ENCODE measurements at places on chromosomes 6 and 20. TPM values are rescaled to one million over a fixed set of nuclear protein-coding genes. Genes with fewer than 3 reads are reported as not detected.

Gene SGK2
- total RNA-seq: 1.7 TPM

Gene OR14J1
- total RNA-seq: not detected

GRCh38 chr20:36861875-36862801 is 13.8 kb upstream of the TLDC2 start:
- peak; percentile 89 for DNase-seq

GRCh38 chr6:17116117-17116440 is 14.2 kb downstream of the STMND1 start:
- DNase-seq: no peak

DNA sequence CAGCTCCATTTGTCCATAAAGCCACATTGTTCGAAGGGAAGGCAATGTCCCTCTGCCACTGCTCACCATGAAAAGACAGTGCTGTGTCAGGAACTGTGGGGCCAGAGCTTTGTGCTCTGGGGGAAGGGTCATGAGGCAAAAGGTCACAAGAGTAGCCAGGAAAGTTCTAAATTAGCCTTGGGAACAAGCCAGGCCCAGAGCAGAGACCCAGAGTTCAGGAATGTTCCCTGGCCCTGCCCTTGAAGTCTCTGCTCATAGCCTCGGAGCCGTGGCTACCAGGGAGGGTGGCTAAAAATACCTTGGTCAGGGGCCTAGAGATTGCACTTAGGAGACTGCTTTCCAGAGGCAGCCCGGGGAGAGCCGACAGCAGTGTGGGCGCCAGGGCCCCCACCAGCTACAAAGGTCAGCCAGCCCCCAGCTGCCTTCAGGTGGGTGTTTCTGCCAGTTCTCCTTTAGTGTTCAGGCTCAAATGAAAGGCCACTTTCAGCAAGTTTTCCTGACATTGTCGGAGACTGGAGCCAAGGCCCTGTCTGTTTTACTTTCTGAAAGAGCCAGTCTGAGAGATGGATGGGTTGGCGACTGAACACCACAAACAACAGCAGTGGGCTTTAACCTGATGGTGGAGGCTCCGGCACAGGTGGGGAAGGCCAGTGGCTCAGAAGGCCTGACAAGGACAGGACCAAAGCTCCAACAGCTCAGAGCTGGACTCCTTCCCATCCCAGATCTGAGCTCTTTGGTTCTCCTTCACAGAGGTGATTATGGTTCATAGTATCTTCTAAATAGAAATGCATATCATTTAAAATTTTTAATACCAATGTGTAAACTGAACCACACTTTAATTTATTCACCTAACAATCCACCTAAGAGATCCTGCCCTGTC is 76.2 kb downstream of the CDH26 start:
- DNase-seq: peak; percentile 69

GRCh38 chr6:39178804-39179203 is 50.5 kb downstream of the KCNK5 start:
- DNase-seq: no peak

DNA sequence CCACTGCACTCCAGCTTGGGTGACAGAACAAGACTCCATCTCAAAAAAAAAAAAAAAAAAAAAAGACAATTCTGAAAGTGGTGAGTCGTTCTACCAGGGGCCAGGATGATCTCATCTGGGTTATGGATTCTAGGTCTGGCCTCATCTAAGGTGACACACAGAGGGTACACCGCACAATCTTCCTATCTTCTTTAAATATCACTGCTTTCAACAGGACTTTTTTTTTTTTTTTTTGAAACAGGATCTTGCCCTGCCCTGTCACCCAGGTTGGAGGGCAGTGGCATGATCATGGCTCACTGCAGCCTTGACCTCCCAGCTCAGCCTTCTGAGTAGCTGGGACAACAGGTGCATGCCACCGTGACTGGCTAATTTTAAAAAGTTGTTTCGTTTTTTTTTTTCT is 67.7 kb downstream of the SLC16A10 start:
- no peak for DNase-seq

DNA sequence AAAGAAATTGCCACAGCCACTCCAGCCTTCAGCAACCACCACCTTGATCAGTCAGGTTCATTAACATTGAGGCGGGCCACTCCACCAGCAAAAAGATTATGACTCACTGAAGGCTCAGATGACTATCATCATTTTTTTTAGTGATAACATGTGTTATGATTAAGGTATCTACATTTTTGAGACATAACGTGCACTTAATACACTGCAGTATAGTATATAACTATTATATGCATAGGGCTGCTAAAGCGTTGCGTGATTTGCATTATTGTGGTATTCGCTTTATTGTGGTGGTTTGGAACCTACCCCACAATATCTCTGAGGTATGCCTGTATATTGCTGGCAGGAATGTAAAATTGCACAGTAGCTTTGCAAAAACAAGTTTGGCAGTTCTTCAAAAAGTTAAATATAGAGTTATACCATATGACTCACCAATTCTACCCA is 6.8 kb upstream of the RIPK1 start:
- no peak for DNase-seq

- no peak for DNase-seq
Measured at GRCh38 chr6:50722829-50723554, 9.7 kb downstream of the TFAP2D start.

All from myocyte (in vitro differentiated cells).